ELF-1 (cell line): ENCODE measurements at places on chromosomes 2 and 18.
A peak's percentile ranks its signal among the peaks of the same experiment; 100 is the strongest.

DNA sequence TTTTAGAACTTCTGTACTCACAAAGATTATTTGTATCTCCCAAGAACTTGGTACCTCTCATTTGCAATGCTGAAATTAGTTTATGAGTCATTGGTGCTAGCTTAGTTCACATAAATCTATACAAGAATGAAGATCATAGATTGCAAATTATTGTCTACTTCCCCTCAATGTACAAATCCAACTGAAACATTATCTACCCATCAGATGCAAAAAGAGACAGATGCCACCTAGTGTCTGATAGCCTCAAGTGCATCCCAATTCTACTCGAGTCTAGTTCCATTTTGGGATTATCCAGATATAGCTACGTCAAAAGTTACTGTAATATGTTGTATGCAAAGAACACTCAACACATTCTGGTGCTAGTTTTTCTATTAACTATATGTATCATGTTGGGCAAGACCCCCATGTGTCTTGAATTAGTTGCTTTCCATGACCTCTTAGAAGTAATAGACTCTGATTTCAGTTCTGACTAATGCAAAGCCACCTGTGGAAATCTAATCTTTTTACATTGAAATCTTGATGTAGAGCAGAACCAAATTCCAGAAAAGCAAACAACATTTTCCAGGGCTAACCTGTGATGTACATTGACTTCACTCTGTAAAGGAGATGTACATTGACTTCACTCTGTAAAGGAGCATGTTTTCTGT lies 210.0 kb downstream of the RBM43 start:
- DNase-seq, result no peak

DNA sequence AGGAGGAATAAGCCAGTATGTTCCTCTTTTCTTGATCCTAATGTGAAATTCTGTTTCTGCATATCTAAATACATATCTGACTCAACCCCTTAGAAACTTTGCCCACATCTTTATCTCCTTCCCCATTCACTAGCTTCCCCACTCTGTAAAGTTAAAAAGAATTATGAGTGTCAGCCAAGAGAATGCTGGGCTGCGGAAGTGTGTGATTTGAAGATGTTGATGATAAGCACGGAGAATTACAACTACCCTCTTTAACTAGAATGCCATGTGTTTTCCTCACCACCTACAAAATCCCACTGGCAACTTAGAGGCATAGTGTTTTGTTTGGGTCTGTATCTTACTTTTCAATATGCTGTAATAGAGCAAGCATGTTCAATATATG lies 490.4 kb upstream of the FANCL start:
- no peak for DNase-seq

DNA sequence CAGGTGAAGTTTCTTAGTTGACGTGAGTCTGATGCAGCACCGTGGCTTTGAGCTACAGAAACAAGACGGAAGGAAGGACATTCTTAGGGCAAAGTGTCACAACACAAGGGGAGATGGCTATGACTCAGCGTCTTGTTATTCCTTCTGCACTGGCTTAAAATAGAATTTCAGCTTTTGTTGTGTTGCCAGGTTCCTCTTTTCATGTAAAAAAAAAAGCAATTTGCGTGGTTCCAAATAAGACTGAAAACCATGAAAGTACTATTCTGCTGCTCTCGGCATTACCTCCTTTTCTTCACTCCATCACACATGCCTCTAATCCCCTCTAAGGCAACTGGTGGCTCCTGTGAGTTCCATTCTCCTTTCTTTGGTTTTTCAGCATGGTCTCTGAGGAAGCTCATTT lies 150.1 kb downstream of the ANTXR1 start:
- DNase-seq, result peak; percentile 49

- DNase-seq, result no peak
These were observed 155.3 kb downstream of the RAD51AP2 start for GRCh38 chr2:17362956-17363355.

- peak; percentile 65 for DNase-seq
These were observed 3.5 kb downstream of the INHBB start for GRCh38 chr2:120349440-120349921.

GRCh38 chr18:23181547-23181946 lies 46.3 kb downstream of the CABLES1 start:
- no peak for DNase-seq

GRCh38 chr2:149732730-149733290 lies 145.2 kb upstream of the MMADHC start:
- no peak for DNase-seq

DNA sequence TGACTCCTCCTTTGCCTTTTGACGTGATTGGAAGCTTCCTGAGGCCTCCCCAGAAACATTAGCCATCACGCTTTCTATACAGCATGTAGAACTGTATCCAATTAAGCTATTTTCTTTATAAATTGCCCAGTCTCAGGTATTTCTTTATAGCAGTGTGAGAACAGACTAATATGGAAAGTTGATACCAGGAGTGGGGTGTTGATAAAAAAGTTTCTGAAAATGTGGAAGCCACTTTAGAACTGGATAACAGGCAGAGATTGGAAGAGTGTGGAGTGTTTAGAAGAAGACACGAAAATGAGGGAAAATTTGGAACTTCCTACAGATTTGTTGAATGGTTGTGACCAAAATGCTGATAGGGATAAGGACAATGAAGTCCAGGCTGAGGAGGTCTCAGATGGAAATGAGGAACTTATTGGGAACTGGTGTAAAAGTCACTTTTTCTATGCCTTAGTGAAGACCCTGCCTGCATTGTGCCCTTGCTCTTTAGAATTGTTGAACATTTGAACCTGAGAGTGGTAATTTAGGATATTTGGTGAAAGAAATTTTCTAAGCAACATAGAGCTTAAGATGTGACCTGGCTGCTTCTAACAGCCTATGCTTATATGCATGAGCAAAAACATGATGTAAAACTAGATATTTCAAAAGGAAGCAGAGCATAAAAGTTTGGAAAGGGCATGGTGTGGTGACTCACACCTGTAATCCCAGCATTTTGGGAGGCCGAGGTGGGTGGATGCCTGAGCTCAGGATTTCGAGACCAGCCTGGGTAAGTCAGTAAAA lies 969.7 kb downstream of the DSC3 start:
- DNase-seq, result no peak

GRCh38 chr2:19689646-19690168 lies 212.1 kb downstream of the TTC32 start:
- no peak for DNase-seq

DNA sequence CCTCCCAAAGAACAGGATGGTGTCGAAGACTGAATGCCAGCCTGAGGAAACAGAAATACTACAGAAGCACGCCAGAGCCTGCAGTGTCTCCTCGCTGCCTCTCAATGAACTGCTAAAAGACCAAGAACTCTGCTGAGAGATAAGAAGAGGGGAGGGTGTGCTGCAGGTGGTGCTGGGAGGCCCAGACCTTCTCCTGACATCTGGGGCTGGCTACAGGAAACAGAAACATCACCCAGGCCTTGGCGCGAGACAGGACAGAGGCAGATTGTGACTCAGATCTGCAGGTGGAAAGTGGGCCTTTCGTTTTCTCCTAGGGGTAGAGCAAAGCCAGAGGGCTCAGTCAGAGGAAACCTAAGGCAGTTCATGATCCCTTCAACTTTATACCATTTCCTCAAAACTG lies 250.3 kb upstream of the TCF4 start:
- DNase-seq, result no peak

DNA sequence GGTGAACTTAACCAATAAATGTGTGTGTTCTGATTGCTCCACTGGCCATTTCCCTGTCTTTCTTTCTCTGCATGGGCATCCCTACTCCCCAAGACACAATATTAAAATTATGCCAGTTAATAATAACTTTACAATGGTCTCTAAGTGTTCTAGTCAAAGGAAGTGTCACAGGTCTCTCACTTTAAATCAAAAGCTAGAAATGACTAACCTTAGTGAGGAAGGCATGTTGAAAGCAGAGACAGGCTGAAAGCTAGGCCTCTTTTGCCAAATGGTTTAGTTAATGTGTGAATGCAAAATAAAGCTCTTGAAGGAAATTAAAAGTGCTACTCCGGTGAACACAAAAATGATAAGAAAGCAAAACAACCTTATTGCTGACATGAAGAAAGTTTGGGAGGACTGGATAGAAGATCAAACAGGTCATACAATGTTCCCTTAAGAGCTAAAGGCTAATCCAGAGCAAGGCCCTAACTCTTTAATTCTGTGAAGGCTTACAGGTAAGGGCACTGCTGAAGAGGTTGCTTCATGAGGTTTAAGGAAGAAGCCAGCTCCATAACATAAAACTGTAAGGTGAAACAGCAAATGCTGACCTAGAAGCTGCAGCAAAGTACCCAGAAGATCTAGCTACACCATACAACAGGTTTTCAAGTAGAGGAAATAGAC lies 44.0 kb upstream of the ARHGAP15 start:
- DNase-seq, result no peak

GRCh38 chr18:26700728-26701127 lies 152.4 kb upstream of the KCTD1 start:
- DNase-seq, result no peak

DNA sequence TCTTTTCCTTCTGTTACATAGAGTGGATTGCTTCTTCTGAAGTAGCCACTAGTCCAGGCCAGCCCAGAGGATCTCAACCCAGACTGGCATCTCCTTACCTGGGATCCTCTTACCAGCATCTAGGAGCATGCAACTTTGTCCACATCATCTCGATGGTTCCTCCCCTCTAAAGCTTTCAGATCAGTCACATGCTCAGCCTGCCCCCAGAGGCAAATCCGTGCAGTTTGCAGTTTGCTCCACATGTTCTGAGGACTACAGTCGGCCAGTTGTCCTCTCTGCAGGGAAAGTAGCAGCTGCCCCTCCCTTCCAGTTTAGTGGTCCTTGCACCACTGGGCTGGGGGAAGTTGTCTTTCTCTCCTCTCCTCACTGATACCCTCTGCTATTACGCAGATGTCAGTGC lies 259.8 kb upstream of the APCDD1 start:
- no peak for DNase-seq

GRCh38 chr18:5237083-5237722 lies 40.1 kb upstream of the AKAIN1 start:
- no peak for DNase-seq

GRCh38 chr18:30527226-30527625 lies 515.3 kb downstream of the DSC3 start:
- no peak for DNase-seq

- DNase-seq, result no peak
These were observed 33.9 kb upstream of the RMP24 start for GRCh38 chr18:35938562-35938961.

GRCh38 chr18:10476338-10476791 lies 21.9 kb downstream of the APCDD1 start:
- no peak for DNase-seq

DNA sequence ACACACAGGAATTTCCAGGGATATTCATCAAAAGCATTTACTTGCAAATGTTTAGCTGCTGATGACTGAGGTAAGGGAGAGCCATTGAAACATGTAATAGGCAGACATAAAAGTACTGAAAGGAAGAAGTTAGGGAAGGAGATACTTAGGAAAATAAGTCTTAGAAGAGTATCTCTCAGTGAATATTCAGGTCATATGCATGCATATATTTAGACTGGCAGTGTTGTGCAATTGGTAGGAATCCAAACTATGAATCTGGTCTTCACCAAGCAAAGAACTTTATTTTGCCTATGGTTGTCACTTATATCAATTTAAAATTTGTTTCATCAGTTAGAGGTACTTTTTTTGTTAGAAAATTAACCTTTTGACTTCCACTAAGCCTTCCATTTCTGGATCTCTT lies 1490.7 kb downstream of the SUCLG1 start:
- DNase-seq, result no peak

- no peak for DNase-seq
These were observed 570.8 kb downstream of the GALR1 start for GRCh38 chr18:77820472-77820871.

- no peak for DNase-seq
These were observed 58.5 kb downstream of the INPP5D start for GRCh38 chr2:233118648-233119000.

DNA sequence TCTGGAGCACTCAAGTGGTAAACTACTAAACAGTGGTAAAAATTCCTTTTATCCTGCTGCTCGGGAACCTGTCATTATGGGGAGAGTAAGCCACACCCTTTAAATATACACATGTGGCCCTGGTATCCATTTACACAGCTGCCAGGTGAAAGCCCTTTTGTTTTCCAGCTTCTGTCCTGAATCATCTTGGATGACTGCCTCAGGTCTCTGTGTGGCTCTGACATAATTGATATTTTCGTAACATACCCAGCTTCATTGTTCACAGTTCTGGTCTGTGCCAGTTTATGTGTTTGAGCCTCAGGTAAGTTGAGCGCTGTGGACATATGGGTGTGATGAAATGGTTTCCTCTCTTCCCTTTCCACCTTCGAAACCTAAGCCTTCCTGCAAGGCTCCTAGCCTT lies 15.7 kb upstream of the TTC39C start:
- no peak for DNase-seq

DNA sequence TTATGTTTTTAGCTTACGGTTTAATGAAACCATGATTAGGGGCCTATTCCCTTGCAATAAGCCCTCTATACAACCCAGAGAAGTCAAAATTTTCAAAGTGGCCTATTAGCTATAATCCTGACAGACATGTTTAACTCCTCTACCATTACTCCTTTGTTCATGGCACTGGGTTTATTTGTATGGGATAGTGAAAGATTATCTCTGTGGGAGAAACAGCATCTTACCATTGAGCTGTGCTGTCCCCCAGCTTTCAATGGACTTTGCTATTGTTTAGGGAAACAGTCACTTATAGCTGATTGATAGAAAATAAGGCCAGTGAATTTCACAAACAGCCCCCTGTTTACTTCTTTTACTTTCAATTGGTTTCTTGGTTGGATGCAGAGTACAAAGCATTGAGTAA lies 675.2 kb upstream of the GCFC2 start:
- no peak for DNase-seq

DNA sequence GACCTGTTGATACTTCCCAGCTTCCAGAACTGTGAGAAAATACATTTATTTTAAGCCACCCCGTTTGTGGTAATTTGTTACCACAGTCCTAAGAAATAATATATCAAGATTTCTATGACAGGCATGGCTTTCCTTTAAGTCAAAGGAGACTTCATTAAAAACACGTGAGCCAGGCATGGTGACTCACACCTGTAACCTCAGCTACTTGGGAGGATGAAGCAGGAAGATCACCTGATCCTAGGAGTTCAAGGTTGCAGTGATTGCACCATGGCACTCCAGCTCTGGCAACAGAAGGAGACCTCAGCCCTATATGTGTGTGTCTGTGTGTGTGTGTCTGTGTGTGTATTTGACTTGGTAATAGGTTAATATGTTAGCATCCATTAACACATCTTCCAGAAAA lies 69.8 kb upstream of the SCN7A start:
- DNase-seq, result no peak

GRCh38 chr2:37619230-37619958 lies 52.0 kb downstream of the CDC42EP3 start:
- no peak for DNase-seq

- no peak for DNase-seq
These were observed 31.5 kb downstream of the SLC25A12 start for GRCh38 chr2:171862501-171862900.

GRCh38 chr2:208250388-208250787 lies 4.5 kb downstream of the IDH1 start:
- DNase-seq, result no peak
